Vagina (tissue), 2 donors: ENCODE measurements at places on chromosomes 5 and 9. TPM values are rescaled to one million over a fixed set of nuclear protein-coding genes. Genes with fewer than 3 reads are reported as not detected.

DNA sequence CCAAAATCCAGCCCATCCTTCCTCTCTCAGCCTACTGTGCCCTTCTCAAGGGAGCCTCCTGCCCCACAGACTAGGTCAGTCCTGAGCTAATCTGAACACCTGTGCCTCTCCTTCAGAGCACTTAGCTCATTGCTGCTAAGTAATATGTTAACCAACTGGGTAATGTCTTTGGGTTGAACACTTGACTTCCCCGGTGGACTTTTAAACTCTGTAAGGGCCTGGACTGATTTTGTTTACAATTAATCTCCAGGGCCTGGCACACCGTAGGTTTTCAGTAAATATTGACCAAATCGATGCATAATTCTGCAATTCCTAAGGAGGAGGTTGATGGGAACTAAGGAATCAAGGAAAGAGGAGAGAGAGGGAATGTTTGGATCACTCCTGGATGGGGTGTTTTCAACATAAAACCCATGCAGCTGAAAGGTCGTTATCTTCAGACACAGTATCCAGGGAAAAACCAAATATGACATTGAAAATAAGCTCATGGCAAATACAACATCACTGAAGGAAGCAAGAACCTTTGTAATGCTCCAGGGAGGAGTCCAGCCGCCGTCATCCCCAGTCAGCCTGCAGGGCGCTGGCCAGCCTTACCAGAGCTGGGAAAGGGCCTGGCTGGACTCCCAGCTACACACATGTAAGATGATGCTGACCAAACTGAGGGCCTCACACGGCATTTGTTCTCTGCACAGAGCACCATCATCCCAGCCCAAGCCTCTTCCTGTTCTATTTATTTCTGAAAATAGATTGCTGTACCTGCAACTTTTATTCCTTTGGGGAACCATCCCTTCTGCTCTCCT is 166.3 kb downstream of the C5orf15 start:
- DNase-seq, result no peak

The VDAC1 gene
- total RNA-seq, result 95.3 TPM

DNA sequence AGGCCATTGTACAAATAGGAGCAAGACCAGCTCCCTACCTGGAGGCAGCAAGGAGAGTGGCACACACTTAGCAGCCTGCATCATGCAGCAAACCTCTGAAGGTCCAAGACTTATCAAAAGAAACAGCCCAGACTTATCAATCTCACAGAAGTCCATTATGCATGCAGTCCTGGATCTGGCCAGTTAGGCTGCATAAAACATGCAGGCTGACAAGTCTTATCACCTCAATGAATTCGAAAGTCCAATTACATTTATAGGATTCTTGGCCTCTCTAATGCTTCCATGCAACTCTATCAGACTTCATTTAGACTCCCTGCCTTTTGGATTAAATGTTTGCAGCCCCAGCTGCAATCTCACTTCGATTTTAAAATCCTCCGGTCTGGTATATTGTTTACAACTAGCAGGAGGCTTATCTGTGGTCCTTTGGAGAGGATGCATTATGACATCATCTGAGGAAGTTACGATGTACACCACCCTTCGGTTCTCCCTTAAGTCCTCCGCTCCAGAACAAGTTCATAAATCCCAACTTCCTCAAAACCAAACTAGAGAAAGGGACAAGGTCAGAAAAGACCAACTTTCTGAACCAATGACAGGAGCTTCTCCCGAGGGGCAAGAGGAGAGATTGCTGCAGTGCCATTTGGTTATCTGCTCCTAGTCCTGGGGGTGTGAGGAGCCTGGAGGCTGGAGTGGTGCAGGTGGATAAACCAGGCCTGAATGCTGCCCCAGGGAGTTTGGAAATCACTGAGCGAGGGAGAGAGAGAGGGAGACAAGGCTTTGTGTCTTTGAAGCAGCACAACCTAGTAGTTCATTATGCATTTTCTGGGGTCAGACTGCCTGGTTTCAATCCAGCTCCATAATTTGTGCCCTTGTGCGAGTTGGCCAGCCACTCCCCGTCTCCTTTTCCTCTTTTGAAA is 313.9 kb downstream of the TLE1 start:
- DNase-seq, result no peak

The SOHLH1 gene
- total RNA-seq, result not detected

The TUSC1 gene
- total RNA-seq, result 22.6 TPM

The RNF145 gene
- 67.8 TPM for total RNA-seq

DNA sequence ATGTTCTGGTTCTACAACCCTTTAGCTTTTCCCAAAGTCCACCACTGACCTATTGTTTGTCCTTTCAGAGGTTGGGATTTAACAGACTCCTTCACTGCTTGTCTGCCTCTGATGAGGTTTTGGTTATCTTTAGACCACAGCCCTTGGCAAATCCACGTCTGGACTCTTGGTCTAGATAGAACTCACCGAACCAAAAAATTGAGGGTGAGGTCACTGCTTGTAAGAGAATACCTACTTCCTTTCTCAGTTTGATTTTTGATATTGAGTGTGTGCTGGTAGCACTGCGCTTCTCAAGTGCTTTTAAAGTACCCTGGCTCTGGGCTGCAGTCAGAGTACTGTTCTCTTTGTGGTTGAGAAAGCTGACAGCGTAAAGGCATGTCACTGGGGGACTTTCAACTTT is 61.7 kb downstream of the JMY start:
- no peak for DNase-seq

DNA sequence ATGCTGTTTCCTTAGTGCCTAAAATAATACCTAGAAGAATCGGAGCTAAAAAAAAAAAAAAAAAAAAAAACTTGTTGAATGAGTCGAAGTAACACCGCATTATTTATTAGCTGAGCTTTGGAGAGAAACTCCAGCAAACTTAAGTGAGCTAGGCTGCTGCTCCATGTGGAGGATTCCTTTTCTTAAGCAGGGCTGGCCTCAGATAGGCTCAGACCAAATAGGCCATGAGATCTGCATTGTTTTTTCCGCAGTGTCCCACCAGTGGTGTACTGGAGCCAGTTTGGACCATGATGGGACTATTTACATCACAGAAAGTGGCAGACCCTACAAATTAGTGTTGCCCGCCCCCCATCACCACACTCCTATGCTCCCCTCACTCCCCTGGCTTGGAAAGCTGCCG is 341.4 kb downstream of the DTWD2 start:
- no peak for DNase-seq

GRCh38 chr9:4317681-4318080 is 17.8 kb upstream of the GLIS3 start:
- DNase-seq, result no peak

DNA sequence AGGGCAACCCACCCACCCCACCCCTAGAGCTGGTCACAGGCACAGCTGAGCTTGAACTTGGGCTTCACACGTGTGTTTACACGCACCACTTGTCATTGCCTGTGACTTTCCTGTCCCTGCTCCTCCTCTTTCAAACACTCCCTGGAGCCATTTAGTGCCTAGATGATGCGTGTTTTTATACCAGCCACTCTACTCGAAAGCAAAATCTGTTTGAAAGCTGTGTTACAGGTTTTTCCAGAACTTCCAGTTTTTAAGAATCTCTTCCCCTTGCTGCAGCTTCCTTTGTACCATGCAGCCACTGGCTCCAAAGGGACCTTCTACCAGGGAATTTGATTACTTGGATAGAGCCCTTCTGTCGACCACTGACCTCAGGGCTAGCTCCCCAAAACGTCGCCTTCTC is 78.8 kb upstream of the SPRY4 start:
- no peak for DNase-seq

The CCL27 gene
- not detected for total RNA-seq

DNA sequence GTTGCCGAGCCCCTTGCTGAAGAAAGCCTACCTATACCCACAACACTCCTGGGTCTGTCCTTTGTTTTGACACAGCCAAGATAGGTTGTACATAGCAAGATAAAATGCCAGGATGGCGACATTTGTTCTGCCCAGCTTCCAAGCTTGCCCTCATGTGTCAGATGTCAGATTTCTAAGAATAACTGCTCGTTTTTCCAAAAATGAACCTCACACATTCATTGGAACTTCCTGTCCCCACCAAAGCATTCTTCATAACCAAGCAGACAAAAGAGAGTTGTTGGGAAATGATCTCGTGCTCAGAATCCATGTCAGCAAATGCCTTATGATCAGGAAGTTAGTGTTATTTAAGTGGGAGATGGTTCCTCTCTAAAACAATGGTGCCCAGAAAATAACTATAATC is 210.1 kb downstream of the ZNF608 start:
- no peak for DNase-seq

DNA sequence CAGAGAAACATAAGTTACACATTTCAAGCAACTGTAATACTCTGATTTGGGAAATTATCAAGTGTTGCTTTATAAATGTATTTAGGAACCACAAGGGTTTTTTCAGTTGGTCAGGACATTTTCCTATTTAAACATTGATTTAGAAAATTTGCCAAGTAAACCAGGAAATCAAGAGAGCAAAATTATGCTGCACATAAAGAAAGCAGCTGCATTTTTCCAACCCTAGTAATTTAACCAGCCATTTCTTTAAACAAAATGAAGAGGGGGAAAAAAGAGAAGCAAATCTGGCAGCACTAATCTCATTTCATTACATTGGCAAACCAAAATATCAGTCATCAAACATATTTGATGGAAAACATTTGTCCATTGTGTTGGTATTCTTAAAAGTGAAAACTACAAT is 271.4 kb downstream of the TLE1 start:
- DNase-seq, result no peak

GRCh38 chr9:8315211-8315610 is 515.6 kb upstream of the DMAC1 start:
- DNase-seq, result no peak

The IFT74 gene
- total RNA-seq, result 16.0 TPM

The FGF1 gene
- total RNA-seq, result 2.0 TPM

DNA sequence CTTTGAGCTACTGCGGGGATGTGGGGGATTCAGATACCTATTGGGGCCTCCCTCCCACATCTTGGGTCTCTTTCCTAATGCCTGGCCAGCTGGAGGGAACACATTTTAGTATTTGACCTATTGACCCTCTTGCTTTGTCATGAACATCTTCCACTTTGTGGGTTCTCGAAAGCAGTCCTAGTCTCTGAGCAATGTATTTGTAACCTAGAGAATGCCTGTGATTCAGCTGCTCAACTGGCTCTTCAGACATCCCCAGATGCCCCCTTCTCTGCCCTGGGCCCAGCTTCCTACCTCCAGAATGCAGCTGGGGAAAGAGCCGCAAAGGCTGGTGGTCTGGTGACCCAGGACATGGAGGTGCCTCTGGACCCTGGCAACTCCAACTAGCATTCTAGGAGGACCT is 32.2 kb downstream of the APTX start:
- no peak for DNase-seq
